ENCODE measurements at places on chromosomes 3 and 15.

DNA sequence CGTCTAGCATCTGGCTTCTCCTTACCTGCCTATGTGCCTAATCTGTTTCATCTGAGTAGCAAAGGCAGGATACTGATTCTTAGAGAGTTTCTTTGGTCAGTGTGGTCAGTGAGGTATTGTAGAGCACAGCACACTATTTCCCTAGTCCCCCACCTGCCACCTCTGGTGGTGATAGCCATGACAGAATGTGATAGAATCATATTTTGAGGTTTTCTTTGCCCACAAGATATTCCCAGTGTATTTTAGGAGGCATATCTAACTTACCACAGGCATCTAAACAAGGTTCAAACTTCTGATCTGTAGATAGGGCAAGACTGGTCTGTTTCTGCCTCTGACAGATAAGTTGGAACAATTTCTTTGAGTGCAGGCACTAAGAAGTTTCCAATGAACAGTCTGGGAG is 188.0 kb downstream of the SOX2 start:
- no peak for DNase-seq

- DNase-seq: peak; percentile 59
Measured at GRCh38 chr15:35725353-35725752, 179.4 kb upstream of the DPH6 start.

DNA sequence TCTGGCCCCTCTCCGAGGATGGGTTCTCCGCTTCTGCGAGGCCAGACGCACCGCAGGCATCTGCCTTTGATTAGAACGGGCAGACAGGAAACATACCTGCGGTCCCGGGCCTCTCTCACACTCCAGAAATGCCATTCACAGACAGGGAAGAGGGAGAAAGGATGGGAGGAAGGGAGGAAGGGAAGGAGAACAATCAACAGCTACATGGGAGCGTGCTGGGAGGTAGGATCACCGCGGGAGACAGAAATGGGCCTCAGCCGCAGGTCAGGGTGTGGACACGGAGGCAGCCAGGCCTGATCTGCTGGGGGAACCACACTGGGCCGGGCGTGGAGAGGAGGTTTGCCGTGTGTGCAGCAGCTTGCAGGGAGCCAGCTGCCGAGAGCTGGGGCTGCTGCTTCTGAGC is 90.7 kb upstream of the RGMA start:
- no peak for DNase-seq

- DNase-seq: no peak
Measured at GRCh38 chr3:171516765-171517164, 56.6 kb upstream of the TNIK start.

GRCh38 chr3:16183082-16183481 is 8.6 kb downstream of the GALNT15 start:
- DNase-seq: no peak

DNA sequence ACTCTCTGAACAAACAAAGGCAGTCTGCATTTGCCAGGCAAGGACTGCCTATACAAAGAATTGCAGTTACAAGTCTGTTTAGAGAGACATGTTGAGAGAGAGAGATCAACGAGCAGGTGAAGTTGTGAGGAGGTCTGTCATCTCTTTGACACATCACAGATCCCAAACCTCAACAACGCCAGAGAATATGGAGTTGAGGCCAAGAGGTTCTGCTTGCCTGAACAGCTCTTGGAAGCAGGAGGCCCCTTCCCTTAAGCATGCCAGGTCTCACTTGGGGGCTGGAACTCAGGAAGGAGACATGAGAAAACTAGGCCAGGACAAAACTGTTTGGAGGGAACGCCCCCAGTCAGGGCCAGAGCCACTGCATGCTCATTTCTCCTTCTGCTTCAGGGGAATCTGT is 22.3 kb upstream of the MUSTN1 start:
- no peak for DNase-seq

DNA sequence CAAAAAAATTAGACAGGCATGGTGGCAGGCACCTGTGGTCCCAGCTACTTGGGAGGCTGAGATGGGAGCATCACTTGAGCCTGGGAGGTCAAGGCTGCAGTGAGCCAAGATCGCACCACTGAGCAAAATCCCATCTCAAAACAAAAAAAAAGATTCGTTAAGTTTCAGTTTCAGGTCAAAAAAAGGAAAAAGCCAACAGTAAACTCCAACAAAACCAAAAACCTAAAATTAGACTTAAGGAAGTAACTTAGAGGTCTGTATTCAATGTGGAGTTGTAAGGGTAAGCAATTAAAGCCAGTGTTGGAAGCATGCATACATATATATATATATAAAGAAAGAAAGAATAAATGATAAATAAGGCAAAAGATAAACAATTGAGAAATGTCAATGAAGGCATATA is 11.8 kb downstream of the KPNA1 start:
- DNase-seq: no peak

GRCh38 chr3:194262925-194263305 is 88.2 kb downstream of the CPN2 start:
- DNase-seq: no peak

DNA sequence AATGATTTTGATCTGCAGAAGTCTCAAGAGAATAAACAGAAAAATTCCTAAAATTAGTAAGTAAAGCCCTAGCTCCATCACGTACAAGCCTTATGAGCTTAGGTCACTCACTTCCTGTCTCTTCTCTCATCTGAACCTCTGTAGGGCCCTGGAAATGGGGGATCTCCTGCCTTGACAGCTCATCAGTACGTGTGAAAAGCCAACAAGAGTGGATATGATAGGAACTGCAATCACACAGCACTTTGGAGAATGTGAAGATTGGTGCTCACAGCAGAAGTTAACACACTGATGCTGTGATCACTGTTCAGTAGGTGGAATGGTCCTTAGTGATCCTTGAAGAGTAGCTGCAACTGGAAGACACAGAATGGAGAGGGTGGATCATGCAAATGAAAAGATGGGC is 27.8 kb upstream of the ALDH1L1 start:
- peak; percentile 45 for DNase-seq

- no peak for DNase-seq
Measured at GRCh38 chr15:47856071-47856470, 138.8 kb downstream of the SEMA6D start.

- DNase-seq: no peak
Measured at GRCh38 chr15:71517751-71518150, 292.6 kb upstream of the NR2E3 start.

DNA sequence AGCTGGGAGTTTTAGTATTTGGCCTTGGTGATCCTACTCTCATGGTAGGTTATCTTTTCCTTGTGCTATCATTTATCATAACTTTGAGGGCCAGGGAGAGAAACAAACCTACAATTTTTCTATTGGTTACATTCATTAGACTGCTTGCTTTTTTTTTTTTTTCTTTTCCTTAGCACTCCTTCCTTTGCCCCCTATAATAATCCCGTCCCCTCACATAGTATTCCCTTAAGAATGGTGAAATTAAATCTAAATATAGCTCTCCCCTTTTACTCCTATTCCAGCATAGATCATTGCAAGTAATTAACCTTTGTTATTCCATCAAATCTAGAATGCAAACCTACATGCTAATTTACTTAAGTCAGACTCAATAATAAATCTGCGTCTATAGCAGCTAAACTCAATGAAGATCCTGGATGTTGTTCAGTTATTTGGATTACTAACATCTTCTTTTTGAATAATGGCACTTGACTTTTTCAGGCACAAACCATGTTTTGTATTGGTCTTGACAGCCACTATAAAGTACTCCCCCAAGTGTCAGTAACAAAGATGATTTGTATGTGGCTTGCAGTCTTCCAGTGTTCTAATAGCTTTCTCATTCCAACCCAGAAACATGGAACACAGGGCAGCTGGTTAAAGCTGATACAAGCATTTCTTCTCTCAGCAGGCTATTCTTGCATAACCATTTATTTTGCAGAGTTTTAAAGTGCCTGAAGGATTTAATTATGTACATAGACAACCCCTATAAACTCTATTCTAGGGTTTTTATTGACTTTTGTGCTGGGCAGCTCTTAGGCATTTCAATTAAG is 420.6 kb downstream of the MECOM start:
- DNase-seq: no peak
